ENCODE measurements at places on chromosomes 5 and 9.

GRCh38 chr5:7904170-7904569, 35.2 kb downstream of the MTRR start:
- DNase-seq, result no peak

DNA sequence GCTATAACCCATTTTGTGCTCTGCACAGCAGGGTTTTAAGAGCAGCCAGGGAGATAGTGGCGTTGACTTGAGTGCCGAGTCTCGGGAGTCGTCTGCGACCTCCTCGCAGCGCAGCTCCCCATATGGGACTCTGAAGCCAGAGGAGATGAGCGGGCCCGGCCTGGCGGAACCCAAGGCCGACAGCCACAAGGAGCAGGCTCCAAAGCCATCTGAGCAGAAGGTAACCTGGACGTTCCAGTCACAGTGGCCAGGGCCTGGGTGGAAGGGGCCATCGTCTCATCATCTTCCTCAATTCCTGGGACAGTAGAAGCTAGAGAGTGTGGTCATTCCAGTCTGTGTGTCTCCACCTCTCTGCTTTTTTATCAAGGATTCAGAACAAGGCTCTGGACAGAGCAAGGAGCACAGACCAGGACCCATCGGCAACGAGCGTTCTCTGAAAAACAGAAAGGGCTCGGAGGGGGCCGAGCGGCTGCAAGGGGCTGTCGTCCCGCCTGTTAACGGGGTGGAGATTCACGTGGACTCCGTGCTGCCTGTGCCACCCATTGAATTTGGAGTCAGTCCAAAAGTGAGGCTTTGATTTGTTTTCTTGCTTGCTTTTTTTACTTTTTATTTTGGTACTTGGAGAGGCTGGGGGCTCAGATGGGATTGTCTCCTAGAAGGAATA, 20.2 kb upstream of the POMT1 start:
- no peak for DNase-seq

DNA sequence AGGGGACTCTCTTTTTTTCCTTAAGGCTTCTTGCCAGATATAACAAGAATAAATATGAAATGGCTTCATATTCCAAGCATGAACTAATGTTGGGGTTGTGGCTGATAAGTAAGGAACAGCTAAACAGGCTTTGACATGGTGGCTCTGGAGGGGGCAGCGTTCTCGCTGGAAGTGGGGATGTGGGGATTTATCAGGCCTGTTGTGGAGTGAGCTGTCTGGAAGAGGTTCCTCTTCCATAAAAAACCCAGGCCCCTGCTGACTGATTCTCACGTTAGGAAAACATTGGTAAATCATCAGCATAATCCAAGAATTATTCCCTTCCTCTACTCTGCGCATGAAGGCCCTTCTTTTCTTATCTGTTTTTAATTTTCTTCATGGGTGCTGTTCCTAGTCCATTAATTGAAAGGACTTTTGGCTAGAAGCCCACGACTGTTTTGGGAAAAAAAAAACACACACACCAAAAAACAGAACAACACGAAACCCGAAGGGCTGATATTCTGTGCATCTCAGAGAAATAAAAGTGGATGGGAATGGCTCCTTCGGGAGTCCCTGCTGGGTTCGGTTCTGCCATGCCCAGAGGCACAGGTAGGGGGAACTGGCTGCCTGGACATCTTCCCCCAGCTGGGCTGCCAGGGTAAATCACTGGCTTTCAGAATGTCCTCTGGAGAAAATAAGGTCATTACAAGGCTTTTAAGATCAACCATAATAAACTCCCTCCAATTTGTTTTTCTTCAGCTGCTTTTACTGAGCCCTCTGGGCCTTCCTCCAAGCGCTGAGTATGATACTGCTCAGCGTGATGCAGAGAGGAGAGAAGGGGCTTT, 297.0 kb downstream of the SLIT3 start:
- DNase-seq, result no peak

GRCh38 chr9:82498541-82499317, 510.2 kb downstream of the SPATA31D1 start:
- DNase-seq, result no peak

DNA sequence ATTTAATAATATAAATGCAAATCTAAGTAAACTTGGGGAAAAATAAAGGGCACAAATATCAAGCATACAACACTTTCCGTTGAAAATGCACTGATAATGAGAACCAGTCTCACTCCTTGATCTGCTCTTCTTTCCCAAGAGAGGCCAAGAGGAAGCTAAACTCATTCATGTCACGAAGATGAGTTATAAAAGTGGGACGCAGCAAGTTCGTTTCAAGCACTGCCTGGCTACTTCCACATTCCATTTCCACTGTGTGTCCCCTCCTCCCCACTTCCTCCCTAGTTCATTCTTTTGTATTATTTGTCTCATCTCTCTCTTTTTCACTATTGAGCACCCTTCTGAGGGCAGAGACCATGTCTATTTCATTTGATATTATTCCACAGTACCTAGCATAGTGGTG, 158.1 kb downstream of the SLC24A2 start:
- no peak for DNase-seq

- no peak for DNase-seq
Measured at GRCh38 chr9:134175808-134176598, 11.6 kb upstream of the RNU6ATAC start.

- DNase-seq, result no peak
Measured at GRCh38 chr9:29974197-29974596, 2400.9 kb upstream of the C9orf72 start.

DNA sequence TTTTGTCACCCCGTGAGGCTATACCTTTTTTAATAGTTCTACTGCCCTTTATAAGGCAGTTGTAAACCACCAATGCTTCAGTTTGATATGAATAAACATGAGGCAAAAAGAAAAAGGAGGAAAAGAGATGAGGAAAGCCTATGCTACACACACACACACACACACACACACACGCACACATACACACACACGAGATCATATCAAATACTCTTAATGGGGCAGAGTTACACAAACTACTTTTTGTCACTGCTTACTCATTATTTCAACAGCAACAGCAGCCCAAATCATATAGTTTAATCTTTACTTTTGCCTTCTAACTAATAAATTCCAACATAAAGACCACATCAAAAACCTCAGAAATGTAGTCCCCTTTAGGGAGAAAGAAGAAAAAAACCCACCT, 116.8 kb upstream of the PAM start:
- DNase-seq, result no peak

DNA sequence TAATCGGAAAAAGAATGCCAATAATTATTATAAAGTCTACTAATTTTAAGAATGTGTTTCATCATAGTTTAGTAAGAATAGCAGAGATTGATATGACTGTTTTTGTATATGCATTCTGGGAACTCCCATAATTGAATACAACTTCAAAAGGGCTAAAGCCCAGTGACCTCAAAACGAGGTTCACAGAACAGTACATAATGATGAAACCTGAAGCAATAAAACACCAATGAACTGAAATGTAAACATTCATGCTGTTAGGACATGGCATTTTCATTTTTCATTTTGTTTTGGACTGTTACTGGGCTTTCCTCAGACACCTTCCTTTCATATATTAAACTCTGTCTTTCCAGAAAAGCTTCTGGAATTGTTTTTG, 684 bp upstream of the JMY start:
- no peak for DNase-seq

- DNase-seq, result no peak
Measured at GRCh38 chr5:51104556-51104955, 278.7 kb upstream of the ISL1 start.

DNA sequence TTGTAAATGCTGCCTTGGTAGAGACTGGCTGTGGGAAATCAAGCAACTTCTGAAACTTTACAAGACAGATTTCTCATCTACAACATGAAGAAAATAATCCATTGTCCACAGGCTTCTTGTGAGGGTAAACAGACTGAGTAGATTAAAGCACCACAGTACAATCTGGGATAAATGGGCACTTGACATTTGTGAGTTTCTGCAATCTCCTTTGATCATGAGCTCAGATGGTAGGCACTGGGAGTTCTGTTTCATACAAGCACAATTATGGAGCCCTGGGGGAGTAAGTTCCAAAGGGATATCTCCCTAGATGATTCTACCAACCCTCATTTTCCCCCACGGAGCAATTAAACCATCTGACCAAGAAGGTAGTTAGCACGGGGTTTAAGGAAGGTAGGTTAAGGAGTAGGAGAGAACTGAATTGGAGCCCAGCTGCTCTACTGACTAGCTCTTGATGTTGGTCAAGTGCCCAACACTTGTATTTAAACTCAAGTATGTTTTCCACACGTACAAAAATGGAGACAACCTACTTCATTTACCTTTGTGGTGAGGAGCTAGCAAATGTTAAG, 479.5 kb upstream of the TNC start:
- DNase-seq, result no peak
